A172 (cell line): ENCODE measurements at places on chromosomes 3 and 15. TPM values are rescaled to one million over a fixed set of nuclear protein-coding genes. Genes with fewer than 3 reads are reported as not detected.

DPPA4 gene
- not detected in 2 replicates for total RNA-seq

GOLGA8J gene
- 0.40 TPM in 1 of 2 replicates, not detected in the other for total RNA-seq

CMTM8 gene
- 3.4 and 3.5 TPM in 2 replicates for total RNA-seq

PRRT3 gene
- 3.4 and 4.2 TPM in 2 replicates for total RNA-seq

LRRC57 gene
- total RNA-seq, result 13.2 and 14.6 TPM in 2 replicates

IGSF11 gene
- not detected in 2 replicates for total RNA-seq

TXNRD3 gene
- 16.2 and 22.3 TPM in 2 replicates for total RNA-seq

DNA sequence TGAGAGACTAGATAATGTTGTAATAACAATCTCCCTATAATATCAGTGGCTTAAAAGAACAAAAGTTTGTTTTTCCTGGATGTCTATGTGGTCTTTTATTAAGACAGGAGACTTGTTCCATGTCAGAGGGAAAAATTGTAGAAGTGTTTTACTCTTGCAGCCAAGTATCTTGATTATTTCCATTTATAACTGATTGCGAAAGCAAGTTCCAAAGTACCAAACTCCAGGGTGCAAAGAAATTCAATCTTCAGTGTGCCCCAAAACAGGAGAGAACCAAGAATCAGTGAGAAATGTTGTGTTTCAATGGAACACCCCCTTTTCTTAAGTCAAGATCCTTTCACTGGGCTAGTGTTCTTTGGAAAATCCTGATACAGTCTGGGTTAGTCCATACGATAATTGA is 624.4 kb upstream of the BCHE start:
- no peak for DNase-seq

GRCh38 chr3:46538803-46539442 is 27.2 kb downstream of the LRRC2 start:
- DNase-seq, result peak; percentile 51

DNA sequence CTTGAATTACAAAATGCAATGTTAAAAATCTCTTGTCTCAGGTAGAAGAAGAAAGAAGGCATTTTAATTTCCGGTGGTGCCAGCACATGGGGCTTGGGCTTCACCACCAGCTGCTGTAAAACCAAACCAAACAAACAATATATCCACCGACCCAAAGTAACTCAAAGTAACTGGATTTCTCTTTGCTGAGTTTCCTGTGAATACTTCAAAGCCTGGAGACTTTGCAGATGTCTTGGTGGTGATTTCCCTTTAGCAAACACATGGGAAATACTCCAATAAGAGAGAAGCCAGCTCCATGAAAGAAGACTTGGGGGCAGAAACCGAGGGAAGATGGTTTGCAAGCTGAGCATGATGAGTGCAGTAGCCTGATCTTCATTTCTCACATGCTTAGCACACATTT is 62.6 kb downstream of the EIF4E3 start:
- DNase-seq, result no peak

GRCh38 chr3:122975924-122976293 is 51.7 kb downstream of the SEMA5B start:
- no peak for DNase-seq

DNA sequence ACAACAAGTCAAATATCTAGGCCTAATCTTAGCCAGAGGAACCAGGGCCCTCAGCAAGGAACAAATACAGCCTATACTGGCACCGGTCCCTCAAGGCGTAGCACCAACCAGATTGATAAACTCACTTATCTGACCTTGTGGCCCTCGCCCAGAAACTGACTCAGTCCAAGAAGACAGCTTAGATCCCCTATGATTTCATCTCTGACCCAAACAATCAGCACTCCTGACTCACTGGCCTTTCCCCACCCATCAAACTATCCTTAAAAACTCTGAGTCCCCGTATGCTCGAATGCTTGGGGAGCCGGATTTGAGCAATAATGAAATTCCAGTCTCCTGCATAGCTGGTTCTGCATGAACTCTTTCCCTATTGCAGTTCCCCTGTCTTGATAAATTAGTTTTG is 1.6 kb upstream of the SORD start:
- DNase-seq, result peak; percentile 5

DNA sequence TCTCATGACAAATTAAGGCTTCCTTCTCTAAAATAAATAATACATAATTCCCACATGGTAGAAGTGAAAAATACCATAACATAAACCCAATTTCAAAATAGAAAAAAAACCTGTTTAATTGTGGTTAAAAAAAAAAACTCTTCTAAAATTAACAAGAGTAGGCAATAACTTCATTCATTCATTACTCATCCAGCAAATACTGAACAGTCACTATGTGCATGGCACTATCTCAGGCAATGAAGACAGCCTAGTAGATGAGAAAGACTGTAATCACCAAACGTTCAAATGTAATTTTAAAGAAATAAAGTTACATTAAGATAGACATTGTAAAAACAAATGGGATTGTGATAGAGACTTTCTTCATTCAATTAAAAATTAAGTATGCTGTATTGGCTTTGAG is 43.4 kb downstream of the TFDP2 start:
- DNase-seq, result no peak

DNA sequence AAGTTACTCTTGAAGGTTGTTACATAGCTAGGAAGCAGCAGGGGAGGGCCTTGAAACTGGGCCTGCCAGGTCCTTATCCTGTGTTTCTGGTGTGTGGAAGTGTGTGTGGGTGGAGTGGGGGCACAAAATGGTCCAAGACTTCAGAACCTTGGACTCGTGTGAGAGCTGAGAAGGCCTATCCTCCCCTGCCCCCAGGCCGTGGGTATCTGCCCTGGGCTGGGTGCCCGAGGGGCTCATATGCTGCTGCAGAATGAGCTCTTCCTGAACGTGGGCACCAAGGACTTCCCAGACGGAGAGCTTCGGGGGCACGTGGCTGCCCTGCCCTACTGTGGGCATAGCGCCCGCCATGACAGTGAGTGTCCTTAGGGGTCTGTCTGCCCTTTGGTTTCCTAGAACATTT is 4.5 kb downstream of the CHRD start:
- DNase-seq, result no peak

DNA sequence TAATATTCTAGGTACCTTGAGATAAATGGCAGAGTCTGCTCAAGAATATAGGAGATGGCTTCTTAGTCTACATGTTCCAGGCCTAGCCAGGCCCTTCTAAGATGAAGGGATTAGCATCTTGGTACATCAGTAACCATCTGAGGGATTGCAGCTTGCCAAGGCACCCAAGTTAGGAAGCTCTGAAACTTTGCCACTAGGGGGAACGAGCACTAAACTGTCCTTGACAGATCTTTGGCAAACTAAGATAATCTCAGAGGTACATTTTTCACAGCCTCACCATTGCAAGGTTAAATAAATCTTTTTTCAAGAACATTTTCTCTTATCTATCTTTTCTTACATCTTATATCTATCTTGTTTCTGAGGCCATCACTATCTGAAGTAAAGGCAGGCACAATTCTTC is 351.2 kb downstream of the RAP2B start:
- no peak for DNase-seq

- no peak for DNase-seq
These were observed 65.3 kb downstream of the CPN2 start for GRCh38 chr3:194285850-194286197.

GRCh38 chr15:62868507-62868906 is 174.0 kb upstream of the TPM1 start:
- no peak for DNase-seq

DNA sequence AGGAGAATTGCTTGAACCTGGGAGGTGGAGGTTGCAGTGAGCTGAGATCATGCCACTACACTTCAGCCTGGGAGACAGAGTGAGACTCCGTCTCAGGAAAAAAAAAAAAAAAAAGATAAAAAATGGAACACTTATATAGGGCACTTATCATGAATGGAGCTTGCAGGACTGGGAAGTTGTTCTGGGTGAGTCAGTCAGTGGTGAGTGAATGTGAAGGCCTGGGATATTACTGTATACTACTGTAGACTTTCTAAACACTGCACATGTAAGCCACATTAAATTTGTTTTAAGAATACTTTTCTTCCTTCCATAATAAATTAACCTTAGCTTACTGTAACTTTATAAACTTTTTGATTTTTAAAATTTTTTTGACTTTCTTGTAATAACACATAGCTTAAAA is 59.8 kb downstream of the SFMBT1 start:
- DNase-seq, result no peak

GRCh38 chr15:71575474-71576045 is 234.8 kb upstream of the NR2E3 start:
- DNase-seq, result no peak

- DNase-seq, result no peak
These were observed 15.6 kb upstream of the UBE2Q2 start for GRCh38 chr15:75827691-75828090.

- peak; percentile 83 for DNase-seq
These were observed 72.5 kb downstream of the SNTN start for GRCh38 chr3:63724987-63725386.

DNA sequence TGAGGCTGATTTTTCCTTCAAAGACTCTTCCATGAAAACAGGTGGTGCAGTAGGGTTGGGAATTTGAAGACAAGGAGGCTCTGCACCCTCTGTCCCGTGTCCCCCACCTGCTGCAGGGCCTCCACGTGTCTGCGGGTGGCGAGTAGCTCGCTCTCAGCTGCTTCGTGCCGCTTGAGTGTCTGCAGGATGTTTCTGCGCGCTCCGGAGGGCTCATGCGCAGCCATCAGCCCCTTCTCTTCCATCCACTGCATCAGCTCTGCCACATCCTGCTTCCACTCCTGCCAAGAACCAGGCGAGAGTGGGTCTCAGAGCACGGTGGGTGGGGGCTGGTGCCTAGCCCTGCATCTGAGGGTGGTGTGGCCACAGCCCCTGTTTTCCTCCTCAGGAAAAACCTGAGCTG is 17.8 kb downstream of the SPTBN5 start:
- DNase-seq, result no peak

GRCh38 chr3:197373096-197373495 is 74.7 kb upstream of the DLG1 start:
- no peak for DNase-seq

- DNase-seq, result no peak
These were observed 9.0 kb downstream of the PLCL2 start for GRCh38 chr3:16893618-16894200.

DNA sequence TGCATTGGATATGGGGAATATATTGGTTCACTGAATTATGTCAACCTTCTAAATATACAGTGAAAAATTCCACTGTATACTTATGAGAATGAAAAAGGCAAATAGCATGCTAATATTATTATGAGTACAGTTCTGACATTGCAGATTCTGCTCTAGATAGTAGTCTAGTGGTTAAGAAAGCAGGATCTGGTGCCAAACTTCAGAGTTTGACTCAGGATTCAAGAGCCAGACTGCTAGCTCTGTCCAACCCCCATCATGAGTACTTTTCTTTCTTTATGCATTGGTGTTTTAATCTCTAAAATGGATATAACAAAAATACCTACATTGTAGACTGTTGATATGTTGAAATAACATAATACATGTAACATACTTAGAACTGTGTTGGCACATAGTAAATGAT is 57.3 kb upstream of the PLSCR4 start:
- DNase-seq, result peak; percentile 74

DNA sequence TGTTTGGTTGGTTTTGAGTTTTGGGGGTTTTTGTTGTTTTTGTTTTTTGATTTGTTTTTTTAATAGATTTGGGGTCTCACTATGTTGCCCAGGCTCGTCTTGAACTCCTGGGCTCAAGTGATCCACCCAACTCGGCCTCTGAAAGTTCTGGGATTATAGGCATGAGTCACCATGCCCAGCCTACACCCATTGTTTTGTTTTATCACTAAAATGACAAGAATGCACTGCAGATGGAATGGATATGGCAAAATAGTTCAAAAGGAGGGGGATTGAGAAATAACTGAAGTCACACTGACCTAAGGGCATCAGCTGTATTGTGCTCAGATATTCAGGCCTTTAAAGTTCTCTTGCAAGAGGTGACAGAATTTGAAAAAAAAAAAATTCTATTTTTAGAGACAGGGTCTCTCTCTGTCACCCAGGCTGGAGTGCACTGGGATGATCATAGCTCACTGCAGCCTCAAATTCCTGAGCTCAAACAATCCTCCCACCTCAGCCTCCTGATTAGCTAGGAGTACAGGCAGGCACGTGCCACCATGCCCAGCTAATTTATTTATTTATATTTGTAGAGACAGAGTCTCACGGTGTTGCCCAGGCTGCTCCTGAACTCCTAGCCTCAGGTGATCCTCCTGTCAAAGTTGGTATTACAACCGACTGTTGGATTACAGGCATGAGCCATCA is 4.4 kb upstream of the RASA2 start:
- peak; percentile 91 for DNase-seq

DNA sequence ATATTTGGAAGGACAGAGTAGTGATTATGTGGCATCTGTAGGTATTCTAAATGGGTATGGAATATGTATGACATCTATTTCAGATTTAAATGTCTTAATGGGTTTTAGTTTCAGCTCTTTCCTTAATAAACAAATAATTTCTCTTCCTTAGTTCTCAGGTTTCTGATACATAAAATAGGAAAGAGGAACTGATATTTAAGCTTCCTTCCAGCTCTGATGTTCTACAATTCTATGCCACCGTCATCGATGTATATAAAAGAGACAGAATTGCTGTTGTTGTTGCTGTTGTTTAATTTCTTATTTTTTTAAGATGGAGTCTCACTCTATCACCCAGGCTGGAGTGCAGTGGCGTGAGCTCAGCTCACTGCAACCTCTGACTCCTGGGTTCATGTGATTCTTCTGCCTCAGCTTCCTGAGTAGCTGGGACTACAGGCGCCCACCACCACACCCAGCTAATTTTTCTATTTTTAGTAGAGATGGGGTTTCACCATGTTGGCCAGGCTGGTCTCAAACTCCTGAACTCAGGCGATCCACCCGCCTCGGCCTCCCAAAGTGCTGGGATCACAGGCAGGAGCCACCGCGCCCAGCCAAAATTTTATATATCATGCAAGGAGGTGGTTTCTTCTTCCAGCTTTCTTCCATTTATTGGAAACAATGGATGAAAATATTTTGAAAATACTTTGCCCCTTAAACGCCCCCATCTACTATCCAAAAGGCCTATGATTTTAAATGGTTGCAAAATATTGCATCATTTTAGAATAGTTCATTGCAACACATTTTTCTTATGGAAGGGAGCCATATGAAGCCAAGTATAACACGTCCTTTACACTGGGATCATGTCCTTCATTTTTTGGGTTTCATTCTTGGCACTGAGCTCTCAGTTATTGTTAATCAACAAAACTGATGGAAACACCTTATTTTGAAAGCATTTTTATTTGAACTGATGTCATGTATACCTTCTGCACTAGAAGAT is 13.9 kb upstream of the C15orf61 start:
- DNase-seq, result no peak

GRCh38 chr3:29693863-29694262 is 413.0 kb downstream of the RBMS3 start:
- peak; percentile 93 for DNase-seq
